Activated T-helper 2 cell treated with anti-CD3 and anti-CD28 coated beads, Interferon-gamma antibody, Interleukin-2, Interleukin-4, amounts not matched to agents 10 μg/mL and 5 μg/mL and 100 μg/mL, durations not matched to agents 14 hours and 24 hours and 36 hours (primary cell): ENCODE measurements at places on chromosomes 12 and 14.

DNA sequence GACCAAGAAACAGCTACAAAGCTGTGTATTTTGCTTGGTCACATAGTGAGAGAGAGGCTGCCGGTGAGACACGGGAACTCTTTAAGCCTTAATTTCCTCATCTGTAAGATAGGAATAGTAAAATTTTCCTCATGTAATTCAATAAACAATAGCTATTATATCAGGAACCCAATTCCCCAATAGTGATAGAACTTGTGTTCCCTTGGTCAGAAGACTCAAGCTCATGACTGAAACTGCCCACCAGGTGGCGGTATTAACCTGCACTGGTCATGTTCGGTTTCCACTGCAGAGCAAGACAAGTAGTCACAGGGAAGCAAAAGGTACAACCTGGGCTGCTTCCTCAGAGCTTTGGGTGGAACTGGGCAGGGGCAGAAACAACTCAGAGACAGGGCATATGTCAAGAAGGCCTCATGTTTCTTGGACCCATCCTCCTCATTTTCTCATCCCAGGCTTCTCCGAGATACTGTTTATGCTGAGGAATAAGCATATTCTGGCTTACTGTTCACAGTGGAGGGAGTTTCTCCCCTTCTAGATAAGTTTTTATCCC, 4.2 kb upstream of the AJUBA start:
- no peaks in the 10 kb centered on the region for H3K27me3 ChIP-seq
- no peak overlapping the region for H3K4me3 ChIP-seq
- H3K27ac ChIP-seq, result no peak overlapping the region
- peaks cover 6% of the 10 kb centered on the region for H3K36me3 ChIP-seq
- peak; percentile 78 for DNase-seq
- H3K4me1 ChIP-seq, result no peaks in the 10 kb centered on the region

DNA sequence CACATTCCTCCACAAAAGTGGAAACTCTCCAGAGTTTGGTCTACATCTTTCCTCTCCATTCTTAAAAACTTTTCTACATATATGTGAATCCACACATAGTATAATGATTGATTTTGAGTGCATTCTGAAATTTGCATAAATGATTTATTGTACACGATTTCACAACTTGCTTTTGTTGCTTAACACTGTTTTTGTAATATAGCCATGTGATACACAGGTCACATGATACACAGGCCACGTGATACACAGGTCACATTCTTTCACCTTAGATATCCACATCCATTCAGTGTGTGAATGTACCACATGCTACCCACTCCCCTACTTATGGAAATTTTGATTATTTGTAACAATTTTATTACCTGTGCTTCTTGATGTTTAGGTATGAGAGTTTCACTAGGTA, 319.1 kb downstream of the ZFP36L1 start:
- no peak overlapping the region for H3K4me3 ChIP-seq
- peaks cover 18% of the 10 kb centered on the region for H3K4me1 ChIP-seq
- DNase-seq, result no peak
- H3K27me3 ChIP-seq, result no peaks in the 10 kb centered on the region
- peaks cover 4% of the 10 kb centered on the region for H3K36me3 ChIP-seq
- H3K27ac ChIP-seq, result no peak overlapping the region

DNA sequence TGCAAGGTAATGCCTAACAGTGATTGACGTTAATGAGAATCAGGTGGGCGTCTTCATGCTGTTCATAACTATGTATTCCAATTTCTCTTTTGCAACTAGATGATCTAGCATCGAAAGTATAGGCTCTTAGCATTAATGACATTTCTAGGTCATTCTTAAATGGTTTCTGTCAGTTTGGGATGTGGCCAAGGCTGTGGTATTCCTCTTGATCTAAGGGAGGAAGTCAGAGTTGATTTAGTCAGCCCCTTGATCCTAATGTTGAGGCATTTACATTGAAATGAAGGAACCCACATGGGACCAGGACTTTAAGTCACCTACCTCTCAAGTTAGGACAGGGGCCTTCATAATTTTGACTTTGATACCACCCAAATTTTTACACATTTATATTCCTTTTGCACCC, 448.1 kb downstream of the NPAS3 start:
- no peak overlapping the region for H3K27ac ChIP-seq
- H3K36me3 ChIP-seq, result no peaks in the 10 kb centered on the region
- H3K4me3 ChIP-seq, result no peak overlapping the region
- no peaks in the 10 kb centered on the region for H3K4me1 ChIP-seq
- no peak for DNase-seq

DNA sequence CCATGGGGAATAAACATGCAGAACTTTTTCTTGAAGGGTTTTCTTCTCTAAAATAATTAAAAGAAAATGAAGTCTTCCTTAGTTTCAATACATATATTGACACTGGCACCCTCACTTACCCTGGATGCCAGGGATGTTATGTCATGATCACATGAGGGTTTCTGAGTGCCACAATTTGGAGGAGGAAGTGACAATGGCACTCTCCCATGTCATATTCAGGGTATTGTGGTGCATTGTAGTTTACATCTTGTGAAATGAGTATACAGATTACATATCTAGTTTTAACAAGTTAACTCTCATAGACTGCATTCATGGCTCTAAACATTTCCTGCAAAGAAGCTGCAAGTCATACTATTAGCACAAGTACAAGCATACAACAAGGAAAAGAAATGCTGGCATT, 37.7 kb downstream of the CCDC177 start:
- no peaks in the 10 kb centered on the region for H3K4me1 ChIP-seq
- H3K36me3 ChIP-seq, result no peaks in the 10 kb centered on the region
- H3K27ac ChIP-seq, result no peak overlapping the region
- peaks cover 24% of the 10 kb centered on the region for H3K27me3 ChIP-seq
- H3K4me3 ChIP-seq, result no peak overlapping the region
- DNase-seq, result no peak
